Activated CD4-positive, alpha-beta memory T cell treated with anti-CD3 and anti-CD28 coated beads, Interleukin-2, amount 10 ng/mL, durations not matched to agents 7 days and 5 days (primary cell): ENCODE measurements at places on chromosomes 6 and 20. TPM values are rescaled to one million over a fixed set of nuclear protein-coding genes. Genes with fewer than 3 reads are reported as not detected.

DEFB124 gene
- total RNA-seq: not detected

DNA sequence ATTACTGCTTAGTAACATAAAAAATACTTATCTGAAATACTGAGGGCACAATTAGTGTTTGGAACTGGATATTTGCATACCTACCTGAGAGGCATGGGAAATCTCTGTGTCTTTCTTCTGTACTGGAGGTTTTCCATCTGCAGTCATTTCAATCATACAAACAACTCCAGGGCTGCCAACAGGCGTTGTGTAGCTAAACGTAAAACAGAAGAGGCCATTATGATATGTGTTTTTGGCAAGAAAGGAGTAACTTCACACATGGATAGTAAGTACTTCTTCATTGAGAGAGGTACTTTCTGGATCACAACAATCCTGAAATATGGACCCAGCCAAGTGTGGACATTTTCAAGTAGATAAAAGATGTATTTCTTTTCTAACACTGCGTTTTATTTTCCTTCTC, 363.4 kb downstream of the PHF3 start:
- DNase-seq: no peak

DNA sequence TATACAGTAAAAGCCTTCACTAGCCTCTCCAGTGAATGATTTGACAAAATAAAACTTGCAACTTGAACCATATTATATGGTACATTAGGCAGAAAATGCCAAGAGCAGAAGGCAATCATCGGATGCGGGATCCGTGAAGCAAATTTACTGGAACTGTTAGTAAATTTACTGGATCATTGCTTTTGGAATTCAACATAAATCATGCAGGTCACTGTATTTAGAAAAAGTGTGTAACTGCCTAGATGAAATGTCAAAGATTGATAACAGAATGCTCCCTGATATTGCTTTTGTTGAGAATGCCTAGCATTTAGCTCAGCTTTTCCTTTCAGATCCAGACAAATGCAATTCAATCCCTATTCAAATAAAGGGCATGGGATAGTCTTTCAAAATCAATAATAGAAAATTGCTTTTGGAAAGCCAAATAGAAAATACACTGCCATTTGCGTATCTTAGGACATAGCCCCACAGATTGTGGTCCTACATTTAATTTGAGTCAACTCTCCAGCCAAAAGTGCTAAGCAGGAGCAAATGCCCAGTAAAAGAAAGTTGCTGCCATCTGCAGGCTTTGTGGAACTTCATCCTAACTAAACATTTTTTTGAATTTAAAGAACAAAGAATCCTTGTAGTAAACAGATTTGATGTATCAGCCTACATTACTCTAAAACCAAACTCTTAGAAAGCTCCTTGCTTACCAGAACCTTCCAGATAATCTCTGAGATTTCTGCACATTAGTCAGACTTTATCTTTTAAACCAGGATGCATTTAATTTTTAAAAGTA, 109.5 kb upstream of the HSF2 start:
- DNase-seq: no peak

DNA sequence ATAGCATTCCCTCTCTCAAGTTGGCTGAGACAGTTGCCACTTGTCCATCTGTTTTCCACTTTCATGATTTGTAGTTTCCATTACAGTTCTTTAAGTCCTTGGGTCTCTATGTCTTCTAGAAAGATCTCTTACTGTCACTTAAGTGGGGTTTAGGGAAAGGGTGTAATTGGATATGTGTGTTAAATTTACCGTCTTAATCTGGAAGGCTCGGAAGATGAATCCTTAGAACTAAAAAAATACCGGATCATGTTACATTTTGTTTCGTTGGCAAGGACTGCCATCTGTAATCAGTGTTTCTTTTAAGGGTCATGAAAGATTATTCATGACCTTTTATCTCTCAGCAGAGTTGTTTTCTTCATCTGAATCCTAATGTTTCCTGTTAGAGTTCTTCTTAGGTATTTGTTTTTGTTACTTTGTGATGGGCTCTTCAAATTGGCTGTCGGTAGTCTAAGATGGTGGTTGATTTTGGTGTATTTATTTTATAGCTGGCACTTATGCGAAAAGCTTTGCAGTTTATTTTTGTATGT, 21.8 kb upstream of the BTBD3 start:
- no peak for DNase-seq

GGTLC1 gene
- not detected for total RNA-seq

RRAGD gene
- 11.6 TPM for total RNA-seq

DNA sequence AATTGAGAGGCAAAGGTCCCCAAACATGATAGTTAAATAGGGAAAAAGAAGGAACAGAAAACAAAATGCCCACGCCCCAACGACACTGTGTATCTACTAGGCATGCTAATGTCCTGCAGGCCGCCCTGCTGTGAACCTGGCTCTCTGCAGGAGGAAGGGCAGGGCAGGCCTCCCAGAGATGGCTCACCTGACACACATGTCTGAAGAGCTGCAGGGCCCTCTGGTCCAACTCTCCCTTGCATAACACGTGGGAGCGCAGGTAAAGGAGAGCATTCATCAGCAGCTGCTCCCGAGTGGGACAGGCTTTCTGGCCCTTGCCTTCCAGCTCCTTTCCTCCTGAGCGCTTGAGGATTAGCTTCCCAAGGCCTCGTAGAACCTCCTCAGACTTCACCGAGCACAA, 53.7 kb upstream of the LYRM2 start:
- DNase-seq: no peak
